CD4-positive, alpha-beta T cell treated with Interleukin-10 for 1 hour (primary cell): ENCODE measurements at places on chromosomes 1 and 21.

DNA sequence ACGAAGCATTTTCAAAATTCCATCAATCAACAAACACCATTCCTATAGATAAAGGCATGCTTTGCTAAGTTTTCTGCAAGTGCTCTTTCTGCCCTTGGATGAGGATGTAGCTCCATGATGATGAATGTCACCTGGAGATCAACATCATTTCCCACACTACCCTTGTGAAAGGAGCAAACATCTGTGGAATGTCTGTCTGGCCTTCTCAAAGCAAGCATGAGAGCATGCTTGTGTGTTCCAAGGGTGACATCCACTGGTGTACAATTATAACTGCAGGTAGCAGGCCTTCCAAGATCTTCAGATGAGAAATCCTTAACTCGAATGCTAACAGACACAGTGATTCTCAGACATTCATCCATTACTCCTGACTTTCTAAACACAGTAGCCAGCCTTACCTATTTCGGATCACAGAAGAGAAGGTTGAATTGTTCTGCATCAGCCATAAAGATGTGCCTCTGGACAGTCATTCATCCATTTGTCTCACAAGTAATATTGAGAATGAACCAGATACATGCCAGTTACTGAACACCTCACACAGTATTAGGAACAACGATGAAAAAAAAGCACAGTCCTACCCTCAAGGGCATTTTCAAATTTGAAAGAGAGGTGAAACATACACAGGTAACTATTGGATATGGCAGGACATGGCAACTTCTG lies 162.4 kb downstream of the TPR start:
- peak; percentile 32 for DNase-seq

- no peak for DNase-seq
These were observed 310.2 kb downstream of the FAM72C start for GRCh38 chr1:143661418-143662101.

DNA sequence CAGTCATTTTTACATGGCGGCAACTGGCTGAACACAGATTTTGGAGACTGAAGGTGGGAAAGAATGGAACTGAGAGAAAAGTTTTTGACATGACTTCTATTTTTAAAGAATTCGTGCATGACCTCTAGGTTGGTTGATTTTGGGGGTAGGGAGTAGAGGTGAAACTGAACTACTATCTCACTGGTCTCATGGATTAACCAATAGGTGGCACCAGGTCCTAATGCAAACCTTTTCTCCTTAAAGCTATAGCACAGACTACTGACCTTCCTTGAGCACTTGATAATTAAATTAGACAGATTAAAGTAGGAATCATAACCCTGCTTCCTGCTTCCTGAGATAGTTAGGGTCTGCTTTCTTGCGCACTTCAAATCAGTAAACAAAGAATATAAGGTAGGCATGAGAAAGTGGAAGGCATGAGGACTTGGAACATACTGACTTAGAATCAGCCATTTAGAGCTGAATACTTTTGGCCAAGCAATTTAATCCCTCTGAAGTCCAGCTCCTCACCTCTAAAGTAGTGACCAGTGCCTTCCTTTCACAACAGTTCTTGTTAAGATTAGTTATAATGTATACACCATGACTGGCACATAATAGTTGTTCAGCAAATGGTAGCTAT lies 206.0 kb downstream of the CENPF start:
- no peak for DNase-seq

- DNase-seq = no peak
These were observed 141.1 kb upstream of the SAMSN1 start for GRCh38 chr21:14687268-14687625.

- DNase-seq = no peak
These were observed 31.0 kb upstream of the EFCAB14 start for GRCh38 chr1:46749921-46750404.

- no peak for DNase-seq
These were observed 56.4 kb upstream of the SIPA1L2 start for GRCh38 chr1:232686346-232686745.

DNA sequence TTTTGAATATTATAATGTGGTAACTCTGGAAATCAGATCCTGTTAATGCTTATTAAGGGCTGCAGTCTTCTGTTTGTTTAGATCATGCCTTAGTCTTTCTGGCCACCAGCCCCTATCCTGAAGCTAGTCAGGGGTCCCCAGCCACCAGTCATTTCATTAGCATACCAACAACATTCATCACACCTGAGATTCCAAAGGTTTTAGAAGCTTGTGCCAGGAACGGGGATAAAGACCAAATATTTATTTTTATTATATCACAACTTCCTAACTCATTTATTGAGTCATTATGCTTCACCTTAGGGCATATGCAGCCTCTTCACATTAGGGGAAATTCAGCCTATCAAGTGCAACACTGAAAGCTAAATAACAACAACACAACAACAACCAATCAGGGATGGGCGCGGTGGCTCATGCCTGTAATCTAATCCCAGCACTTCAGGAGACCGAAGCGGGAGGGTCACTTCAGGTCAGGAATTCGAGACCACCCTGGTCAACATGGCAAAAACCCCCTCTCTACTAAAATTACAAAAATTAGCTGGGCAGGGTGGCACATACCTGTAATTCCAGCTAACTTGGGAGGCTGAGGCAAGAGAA lies 2.9 kb upstream of the PSEN2 start:
- DNase-seq = no peak

GRCh38 chr1:116334868-116335635 lies 38.0 kb upstream of the ATP1A1 start:
- no peak for DNase-seq

DNA sequence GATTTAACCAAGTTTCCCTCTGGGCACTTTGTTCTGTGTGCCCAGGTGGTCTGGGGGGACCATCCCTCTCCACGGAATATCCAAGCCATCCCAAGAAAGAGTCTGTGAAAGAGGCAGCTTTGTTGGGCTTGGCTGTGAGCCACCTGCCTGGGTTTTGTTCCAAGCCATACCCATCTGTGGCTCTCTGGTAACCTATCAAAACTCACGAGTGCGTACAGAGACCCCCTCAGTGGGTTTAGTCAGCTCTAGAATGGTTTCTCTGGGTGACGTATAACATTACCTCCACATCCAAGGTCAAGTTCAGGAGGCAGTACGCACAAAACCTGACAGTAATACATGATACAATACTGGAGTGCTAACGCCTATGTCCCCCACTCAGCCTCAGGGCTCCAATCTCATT lies 54.2 kb downstream of the DNTTIP2 start:
- no peak for DNase-seq

- DNase-seq = no peak
These were observed 37.8 kb upstream of the COP1 start for GRCh38 chr1:176244851-176245250.

- DNase-seq = peak; percentile 81
These were observed 6.9 kb upstream of the GPATCH4 start for GRCh38 chr1:156608036-156608674.
